ENCODE measurements at places on chromosomes 5 and 9.

DNA sequence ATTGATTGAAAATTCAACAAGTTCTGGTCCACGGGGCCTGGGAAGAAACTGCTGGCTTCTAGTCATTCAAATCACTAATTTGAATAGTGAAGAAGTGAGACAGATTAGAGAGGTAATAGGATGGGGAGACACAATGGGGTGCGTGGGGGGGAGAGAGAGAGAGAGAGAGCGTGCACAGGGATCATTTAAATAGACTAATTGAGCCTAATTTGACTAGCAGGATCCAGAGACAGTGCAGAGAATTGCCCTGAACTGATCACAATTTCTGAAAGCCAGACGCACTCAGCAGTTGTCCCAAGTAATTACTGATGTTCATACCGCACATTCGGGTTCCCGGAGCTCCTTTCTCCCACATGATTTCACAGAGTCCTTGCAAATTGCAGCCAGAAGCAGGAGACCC lies 50.3 kb upstream of the C5orf58 start:
- no peak for DNase-seq

DNA sequence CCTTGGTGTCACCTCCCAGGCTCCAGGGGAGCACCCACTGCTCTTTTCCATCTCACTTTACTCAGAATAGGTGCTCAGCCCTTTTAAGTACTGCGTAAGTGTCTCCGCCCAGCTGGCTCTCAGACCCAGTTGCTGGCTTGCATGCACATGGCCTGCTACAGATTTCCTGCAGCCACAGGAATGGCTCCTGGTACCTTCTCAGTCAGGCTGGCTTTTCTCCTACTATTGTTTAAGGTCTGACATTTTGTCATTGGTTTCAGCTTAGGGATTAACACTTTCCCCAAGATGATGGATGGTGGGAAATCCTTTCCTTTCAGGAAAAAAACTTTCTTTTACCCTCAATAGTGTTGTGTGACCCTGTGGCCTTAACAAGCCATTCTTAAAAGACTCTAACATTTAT lies 1652.3 kb upstream of the WWC1 start:
- no peak for DNase-seq

DNA sequence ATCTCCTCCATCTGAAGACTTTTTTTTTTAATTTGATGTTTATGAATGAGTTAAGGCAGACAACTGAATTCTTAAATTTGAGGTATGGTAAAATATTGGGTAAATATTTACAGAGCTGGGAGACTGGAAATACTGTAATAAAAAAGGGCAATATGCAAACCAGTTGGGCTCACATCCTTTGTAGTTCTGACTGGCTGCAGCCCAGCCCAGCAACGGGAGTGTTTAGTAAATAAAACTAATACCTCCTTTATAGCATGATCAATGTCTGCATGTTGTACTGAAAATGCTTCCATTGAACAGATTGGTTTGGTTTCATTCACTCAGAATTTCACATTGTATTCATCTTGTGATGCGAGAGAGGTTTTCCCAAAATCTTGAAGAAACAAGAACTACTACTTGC lies 365.0 kb downstream of the DMRT2 start:
- no peak for DNase-seq

- no peak for DNase-seq
Observed at GRCh38 chr9:134437403-134438194, 111.3 kb downstream of the RXRA start.

GRCh38 chr5:80703747-80704146 lies 49.0 kb upstream of the DHFR start:
- no peak for DNase-seq

DNA sequence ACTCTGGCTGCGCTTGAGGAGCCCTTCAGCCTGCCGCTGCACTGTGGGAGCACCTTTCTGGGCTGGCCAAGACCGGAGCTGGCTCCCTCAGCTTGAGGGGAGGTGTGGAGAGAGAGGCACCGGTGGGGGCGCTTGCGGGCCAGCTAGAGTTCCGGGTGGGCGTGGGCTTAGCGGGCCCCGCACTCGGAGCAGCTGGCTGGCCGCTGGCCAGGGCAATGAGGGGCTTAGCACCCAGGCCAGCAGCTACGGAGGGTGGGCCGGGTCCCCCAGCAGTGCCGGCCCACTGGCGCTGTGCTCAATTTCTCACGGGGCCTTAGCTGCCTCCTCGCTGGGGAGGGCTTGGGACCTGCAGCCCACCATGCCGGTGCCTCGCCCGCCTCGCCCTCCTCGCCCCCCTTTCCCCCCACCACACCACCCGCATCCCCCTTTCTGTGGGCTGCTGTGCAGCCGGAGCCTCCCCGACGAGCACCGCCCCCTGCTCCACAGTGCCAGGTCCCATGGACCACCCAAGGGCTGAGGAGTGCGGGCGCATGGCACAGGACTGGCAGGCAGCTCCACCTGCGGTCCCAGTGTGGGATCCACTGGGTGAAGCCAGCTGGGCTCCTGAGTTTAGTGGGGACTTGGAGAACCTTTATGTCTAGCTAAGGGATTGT lies 954.5 kb downstream of the DTWD2 start:
- no peak for DNase-seq

GRCh38 chr5:1089621-1090040 lies 22.2 kb downstream of the SLC12A7 start:
- no peak for DNase-seq

GRCh38 chr9:74642376-74642775 lies 145.2 kb downstream of the RORB start:
- no peak for DNase-seq

DNA sequence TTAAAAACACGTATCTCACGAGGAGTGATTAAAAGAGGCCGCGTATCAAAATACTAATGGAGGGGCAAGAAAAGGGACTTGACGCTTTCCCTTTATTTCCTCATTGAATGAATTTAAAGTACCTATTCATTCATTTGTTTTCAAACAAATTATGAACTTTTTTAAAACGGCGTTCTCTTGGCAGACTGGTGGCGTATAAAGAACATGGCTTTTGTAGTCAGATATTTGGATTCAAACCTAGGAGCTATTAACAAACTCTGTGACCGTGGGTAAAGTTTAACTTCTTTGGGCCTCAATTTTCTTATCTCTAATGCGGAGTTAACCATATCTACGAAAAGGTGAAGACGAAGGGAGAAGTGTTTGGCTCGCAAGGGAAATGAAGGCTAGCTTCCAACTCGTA lies 876 bp downstream of the CAAP1 start:
- no peak for DNase-seq

Measured in CD4-positive, alpha-beta T cell treated with Interleukin-21 for 1 hour (primary cell).